ENCODE measurements at places on chromosomes 11 and 22. TPM values are rescaled to one million over a fixed set of nuclear protein-coding genes. Genes with fewer than 3 reads are reported as not detected.

The FADS3 gene
- total RNA-seq: 12.1 TPM

The TRPC6 gene
- total RNA-seq: 0.33 TPM

The LYVE1 gene
- total RNA-seq: 0.09 TPM

The TMEM191C gene
- total RNA-seq: 5.9 TPM

The OR52H1 gene
- total RNA-seq: 0.17 TPM

The CHKA gene
- 36.8 TPM for total RNA-seq

The CFL1 gene
- 497 TPM for total RNA-seq

The LRRC74B gene
- 0.31 TPM for total RNA-seq

The MRGPRE gene
- total RNA-seq: 0.44 TPM

The OR5B17 gene
- not detected for total RNA-seq

The SNX32 gene
- total RNA-seq: 5.7 TPM

The OAF gene
- total RNA-seq: 1.6 TPM

The MGAT3 gene
- 28.6 TPM for total RNA-seq

The PLEKHB1 gene
- 2.1 TPM for total RNA-seq

The SCN4B gene
- 0.90 TPM for total RNA-seq

The NEFH gene
- 16.1 TPM for total RNA-seq

The LMO1 gene
- total RNA-seq: not detected

The OR52A1 gene
- total RNA-seq: 0.31 TPM

The OR10A2 gene
- total RNA-seq: 0.05 TPM

The ART5 gene
- total RNA-seq: 0.60 TPM

The NCF4 gene
- total RNA-seq: 0.05 TPM
